ENCODE measurements at places on chromosomes 2 and 18. TPM values are rescaled to one million over a fixed set of nuclear protein-coding genes. Genes with fewer than 3 reads are reported as not detected.

DNA sequence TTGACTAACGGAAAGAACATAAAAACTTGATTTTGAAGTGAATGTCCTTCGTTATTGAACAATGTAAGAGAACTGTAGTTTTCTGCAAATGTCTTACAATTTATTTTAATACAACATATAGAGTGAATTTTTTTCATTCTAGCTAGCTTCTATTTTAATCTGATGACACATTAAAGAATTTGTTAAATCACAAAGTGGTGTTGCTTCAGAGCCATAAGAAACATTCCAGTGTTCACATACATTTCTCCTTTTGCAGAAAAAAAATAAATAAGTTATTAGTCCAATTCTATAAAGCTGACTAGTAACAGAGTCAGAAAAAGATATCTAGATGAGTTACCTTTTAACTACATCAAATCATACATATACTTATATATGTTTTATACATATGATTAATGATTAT is 914.3 kb upstream of the SLC39A10 start:
- DNase-seq: no peak

The CHRND gene
- not detected for total RNA-seq

The GALNT14 gene
- not detected for total RNA-seq

The CAPN14 gene
- 0.12 TPM for total RNA-seq

DNA sequence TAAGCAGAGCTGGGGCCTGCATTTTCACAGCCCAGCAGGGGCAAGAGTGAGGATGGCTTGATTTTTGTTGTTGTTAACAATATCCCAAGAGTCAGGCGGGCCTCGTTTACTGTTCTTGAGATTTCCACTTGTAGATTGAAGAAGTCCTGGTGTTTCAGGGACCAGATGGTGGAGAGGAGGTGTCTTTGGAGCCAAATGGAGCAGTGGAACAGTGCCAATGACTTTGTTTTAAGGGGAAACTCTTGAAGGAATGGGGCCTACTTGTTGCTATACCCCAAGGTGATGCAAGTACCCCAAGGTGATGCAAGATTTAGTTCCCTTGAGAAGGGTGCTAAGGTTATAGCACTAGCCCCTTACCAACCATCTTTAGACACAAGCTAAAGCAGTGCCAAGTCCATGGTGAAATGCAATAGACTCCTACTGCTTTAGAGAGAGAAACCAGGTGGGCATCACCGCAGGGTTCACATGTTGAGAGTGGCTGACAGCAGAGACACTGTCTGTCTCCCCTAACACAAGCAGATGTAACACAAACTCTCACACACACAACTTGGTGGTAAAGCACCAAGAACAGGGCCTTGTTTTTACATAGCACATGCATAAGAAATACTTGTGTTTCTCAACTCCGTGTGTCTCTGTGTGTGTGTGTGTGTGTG is 44.0 kb downstream of the HK2 start:
- no peak for DNase-seq

GRCh38 chr2:195509551-195509950 is 147.5 kb upstream of the SLC39A10 start:
- DNase-seq: no peak

The CENPO gene
- total RNA-seq: 56.4 TPM

The UGT1A10 gene
- total RNA-seq: not detected

- DNase-seq: no peak
These were observed 289.9 kb upstream of the RBMS1 start for GRCh38 chr2:160783474-160783873.

- DNase-seq: no peak
These were observed 19.3 kb downstream of the PPP4R1 start for GRCh38 chr18:9594823-9595596.

The FOXD4L1 gene
- 0.15 TPM for total RNA-seq

GRCh38 chr2:38658613-38659012 is 7.3 kb upstream of the GALM start:
- DNase-seq: no peak

The VWC2L gene
- not detected for total RNA-seq

Measured in activated CD4-positive, alpha-beta T cell treated with anti-CD3 and anti-CD28 coated beads, Interleukin-2, amount 10 ng/mL, durations not matched to agents 7 days and 5 days (primary cell).